ENCODE measurements at places on chromosomes 6 and 20.

GRCh38 chr6:1379017-1379787, 10.2 kb upstream of the FOXF2 start:
- no peak for DNase-seq

- DNase-seq, result no peak
Measured at GRCh38 chr6:167472148-167472547, 147.3 kb downstream of the TTLL2 start.

GRCh38 chr6:95117236-95117635, 460.1 kb upstream of the MANEA start:
- no peak for DNase-seq

GRCh38 chr6:33172688-33173534, 19.4 kb downstream of the COL11A2 start:
- DNase-seq, result no peak

GRCh38 chr6:54286141-54286540, 22.1 kb upstream of the TINAG start:
- DNase-seq, result no peak

DNA sequence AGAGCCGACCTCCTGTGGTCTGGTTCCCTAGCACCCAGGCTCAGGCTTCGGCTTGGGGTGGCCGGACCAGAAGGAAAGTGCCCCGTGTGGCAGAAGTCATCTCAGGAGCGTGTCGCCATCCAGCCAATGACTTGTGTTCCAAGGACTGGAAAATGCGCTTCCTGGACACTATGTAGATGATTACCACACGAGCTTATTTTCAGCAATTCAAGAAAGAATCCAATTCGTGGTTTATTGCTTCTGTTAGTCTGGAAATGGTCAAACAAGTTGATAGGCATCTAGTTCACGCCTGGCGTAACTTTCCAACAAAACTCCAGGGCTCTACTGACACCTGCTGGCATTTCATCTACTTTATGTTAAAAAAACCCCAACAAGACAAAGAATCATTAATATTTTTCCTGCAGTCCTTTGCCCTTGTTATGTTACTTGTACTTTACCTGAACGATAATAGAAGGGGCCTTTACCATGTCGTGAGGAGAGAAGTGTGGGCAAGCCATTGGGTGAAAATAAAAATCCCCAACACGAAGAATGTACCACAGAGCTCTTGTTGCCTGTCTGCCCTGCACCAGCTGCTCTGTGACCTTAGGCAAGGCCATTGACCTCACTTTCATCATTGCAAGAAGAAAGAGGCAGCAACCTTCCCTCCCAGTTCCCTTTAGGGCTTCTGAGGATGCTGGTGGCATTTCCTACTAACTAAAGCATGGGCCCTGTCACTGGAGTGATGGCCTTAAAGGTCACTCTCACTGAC, 154.7 kb upstream of the LAMP5 start:
- DNase-seq, result peak; percentile 48

DNA sequence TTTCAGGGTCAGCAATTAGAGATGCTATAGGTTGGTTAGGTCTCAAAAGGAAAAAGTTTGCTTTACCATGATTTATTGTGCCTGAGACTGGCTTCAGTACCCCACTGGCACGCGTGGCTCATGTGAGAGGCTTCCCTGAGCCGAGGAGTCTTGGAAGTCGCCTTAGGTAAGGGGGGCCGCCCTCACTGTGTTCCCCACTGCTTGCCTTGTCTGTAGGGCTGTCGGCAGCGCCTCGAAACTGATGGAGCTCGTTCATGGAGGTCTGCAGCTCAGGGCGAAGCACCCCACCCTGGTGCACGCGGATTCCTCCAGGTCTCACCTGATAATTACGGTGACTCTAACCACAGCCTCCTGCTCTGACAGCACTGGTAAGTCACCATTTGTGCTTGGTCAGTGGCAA, 39.2 kb downstream of the FRMD1 start:
- DNase-seq, result no peak

DNA sequence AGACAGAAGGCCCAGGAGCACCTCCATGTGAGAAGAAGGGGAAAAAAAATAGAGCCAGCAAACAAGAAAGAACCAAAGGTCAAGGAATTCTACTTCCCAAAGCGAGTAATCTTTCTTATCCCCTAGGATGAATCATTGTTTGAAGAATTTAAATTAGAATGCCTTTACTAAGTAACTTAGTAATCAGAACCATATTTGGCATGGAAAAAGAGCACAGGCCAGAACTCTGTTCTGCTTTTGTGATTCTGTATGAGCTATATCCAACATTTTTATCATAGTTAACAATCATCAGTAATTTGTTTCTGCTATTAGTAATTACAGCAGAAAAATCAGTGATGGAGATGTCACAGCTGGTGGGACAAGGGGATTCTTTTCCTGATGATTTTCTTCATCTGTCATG, 228.8 kb upstream of the FAM83B start:
- no peak for DNase-seq

DNA sequence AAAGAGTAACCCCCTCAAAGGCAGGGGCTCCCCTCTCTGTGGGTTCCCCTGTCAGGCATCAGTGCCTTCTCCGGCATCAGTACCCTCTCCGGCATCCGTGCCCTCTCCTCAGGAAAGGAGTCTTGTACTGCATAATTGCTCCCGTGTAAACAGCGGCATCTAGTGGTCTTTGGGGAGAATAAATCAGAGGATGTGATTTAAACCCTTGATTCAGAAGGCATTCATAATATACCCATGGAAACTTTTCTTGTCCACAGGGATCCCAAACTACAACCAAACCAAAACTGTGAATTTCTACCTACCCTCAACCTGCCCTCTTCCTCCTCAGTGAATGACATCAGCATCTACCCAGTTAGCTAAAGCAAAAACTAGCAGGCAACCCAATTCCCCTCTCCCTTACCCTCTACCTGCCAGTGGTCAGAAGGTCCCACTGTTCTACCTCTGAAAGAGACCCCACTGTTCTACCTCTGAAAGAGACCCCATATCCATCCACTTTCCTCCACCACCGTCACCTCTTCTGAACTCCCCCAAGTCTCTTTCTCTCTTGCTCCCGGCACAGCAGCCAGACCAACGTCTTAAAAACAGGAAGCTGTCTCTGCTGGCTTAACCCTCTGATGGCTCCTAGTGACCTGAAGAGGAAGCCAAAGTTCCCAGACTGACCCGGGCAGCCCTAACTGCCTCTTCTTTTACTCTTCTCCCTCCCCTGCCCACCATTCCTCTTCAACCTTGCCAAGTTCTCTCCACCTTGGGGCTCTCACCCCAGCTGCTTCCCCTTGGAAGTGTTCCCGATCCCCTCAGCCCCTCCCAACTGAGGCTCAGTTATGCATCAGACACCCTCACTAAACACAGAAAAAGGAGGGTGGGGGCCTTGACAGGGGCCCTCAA, 27.2 kb downstream of the UBE2V1 start:
- peak; percentile 40 for DNase-seq

DNA sequence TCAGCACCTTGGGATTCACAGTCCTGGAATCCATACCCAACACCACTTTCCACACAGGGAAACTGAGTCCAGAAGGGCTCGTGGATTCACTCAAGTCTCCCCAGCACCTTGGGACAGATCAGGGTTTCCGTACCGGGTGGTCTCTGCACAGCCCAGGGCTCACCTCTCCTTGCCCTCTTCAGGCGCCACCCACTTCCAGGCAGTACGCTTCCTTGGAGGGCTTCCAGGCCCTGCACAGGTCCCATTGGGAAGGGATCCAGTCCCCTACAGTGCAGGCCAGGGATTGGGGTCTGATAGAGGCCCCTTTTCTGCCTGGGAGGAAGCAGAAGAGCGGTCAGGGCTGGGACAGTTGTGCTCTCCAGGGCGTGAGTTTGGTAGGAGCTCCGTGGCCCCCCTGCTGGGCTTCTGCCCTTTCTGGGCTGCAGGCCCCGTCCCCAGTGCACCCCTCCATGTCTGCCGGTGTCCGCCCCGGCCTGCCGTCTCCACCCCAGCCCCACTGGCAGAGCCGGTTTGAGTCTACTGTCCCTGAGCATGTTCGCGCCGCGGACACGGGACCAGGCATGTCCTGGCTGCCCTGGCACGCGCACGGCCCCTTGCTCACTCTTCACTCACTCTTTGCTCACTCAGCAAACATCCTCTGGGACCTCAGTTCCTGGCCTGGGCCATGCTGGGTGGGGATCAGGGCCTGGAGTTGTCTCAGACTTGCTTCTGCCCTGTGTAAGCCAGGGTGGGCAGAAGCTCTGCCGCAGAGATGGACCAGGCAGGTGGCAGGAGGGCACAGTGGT, 12.6 kb downstream of the SRC start:
- DNase-seq, result no peak

DNA sequence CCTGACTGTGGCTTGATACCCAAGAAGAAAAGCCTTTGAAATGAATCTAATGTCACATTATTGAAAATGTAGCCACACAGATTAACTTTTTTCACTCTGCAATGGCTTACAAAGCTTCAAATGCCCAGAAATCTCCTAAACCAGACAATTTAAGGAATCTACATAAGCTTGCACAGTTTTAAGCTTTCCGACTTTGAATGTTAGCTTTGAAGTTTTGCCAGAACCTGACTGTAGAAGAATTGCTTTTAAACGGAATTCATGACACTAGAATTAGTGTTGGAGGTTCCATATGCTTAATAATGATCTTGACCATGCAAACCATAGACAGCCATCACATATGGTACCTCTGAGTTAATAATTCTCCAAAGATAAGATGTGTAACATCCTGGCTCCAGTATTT, 798.5 kb upstream of the EPHA7 start:
- no peak for DNase-seq

DNA sequence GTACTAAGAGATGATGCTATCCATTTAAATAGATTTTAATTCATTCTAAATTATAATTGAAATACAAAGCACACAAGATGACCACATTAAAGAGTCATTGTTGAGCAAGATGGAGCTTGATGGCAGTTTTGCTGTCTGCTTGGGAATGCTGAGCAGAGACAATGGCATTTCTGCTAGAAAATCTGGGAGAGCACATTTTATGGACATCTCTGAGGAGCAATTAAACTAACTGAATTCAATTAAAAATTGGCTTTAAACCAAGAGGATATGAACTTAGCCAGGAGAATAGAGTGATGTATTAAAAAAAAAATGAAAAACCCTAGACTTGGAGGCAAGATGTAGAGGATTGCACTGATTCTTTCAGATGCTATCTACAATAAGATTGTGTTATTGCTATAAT, 19.1 kb upstream of the ADGRB3 start:
- DNase-seq, result no peak

- DNase-seq, result no peak
Measured at GRCh38 chr6:25042984-25043725, 107.4 kb upstream of the RIPOR2 start.

GRCh38 chr6:71107911-71108420, 151.1 kb upstream of the B3GAT2 start:
- peak; percentile 65 for DNase-seq

- DNase-seq, result no peak
Measured at GRCh38 chr6:7166410-7167293, 58.9 kb downstream of the RREB1 start.

DNA sequence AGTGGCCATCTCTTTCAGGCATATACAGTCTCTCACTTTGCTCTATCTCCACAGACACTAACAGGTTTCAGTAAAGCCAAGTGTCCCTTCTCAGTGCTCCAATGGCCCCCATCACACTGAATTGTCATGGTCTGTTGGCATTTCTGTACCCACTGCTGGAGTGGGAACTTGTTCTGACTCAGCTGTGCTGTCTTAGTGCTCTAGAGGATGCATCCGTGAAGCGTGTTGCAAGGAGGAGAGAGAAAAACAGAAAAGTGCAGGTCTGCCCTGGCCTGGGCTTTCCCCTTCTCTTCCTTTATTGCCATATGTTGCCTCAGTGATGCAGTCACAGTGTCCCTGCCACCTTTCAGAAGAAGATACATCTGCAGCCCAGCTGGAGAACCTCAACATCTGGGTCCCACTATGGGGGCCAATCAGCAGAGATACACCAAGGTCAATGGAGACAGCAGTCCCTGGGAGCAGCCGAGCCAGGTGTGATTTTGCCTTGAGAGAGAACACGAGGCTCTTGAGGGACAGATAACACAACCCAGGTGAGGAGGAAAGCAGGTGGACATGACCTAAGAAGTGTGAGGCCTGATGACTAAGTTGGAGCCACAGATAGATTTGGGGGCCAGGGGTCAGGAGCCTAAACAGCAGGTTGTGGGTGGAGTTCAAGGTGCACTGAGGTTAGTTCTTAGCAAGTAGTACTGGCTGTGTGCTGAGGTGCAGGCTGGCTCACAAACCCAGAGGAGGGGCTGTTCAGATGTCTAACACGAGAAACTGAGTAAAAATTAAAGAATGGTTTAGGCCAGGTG, 5.6 kb upstream of the PLCG1 start:
- no peak for DNase-seq

DNA sequence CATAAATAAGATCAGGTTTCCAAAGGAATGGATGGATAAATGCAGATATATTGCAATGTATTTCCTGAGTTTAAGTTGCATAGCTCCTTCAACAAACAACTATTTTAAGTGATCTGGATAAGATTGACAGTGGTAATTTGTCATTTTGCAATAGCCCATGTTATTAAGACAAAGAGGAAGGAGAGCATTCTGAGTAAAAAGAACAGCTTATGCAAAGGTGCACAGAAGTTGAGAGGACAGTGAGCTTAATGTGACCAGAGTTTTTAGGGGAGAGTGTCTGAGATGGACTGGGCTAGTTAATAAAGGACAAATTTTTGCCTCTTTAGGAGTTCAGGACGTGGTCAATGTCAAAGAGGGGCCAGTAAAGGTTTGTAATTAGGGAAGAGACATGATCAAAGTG, 48.8 kb upstream of the FBXO30 start:
- no peak for DNase-seq

- DNase-seq, result no peak
Measured at GRCh38 chr6:79208816-79209215, 25.7 kb downstream of the HMGN3 start.

- no peak for DNase-seq
Measured at GRCh38 chr6:3455569-3456394, 1.1 kb downstream of the SLC22A23 start.

- no peak for DNase-seq
Measured at GRCh38 chr6:25851961-25852360, 20.1 kb upstream of the SLC17A1 start.

DNA sequence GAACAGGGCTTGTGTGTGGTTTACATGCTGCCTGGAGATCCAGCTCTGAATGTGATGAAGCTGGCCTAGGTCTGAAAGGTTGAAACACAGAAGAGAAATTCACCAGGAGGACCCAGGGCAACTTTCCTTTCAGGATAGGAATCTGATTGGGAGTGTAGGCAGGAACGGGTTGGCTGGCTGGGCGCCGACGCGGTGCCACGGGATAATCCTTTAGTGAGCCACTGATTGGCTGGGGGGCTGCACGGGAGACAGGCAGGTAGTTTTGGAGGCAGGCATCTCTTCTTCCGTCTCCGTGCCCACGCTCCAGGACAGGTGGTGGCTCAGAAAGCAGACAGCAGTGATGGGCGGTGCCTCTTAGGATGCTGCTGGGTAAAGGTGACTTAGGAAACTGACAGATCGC, 294.6 kb downstream of the CDH4 start:
- DNase-seq, result no peak

- no peak for DNase-seq
Measured at GRCh38 chr20:62195736-62196135, 12.9 kb downstream of the MTG2 start.

- no peak for DNase-seq
Measured at GRCh38 chr20:57327820-57328219, 1.8 kb upstream of the SPO11 start.

- DNase-seq, result peak; percentile 40
Measured at GRCh38 chr20:58212636-58213035, 15.8 kb downstream of the ANKRD60 start.

Data from SHP77 (cell line).